IMR-90 (cell line): ENCODE measurements at places on chromosomes 11 and 22. TPM values are rescaled to one million over a fixed set of nuclear protein-coding genes. Genes with fewer than 3 reads are reported as not detected.
A peak's percentile ranks its signal among the peaks of the same experiment; 100 is the strongest.

DNA sequence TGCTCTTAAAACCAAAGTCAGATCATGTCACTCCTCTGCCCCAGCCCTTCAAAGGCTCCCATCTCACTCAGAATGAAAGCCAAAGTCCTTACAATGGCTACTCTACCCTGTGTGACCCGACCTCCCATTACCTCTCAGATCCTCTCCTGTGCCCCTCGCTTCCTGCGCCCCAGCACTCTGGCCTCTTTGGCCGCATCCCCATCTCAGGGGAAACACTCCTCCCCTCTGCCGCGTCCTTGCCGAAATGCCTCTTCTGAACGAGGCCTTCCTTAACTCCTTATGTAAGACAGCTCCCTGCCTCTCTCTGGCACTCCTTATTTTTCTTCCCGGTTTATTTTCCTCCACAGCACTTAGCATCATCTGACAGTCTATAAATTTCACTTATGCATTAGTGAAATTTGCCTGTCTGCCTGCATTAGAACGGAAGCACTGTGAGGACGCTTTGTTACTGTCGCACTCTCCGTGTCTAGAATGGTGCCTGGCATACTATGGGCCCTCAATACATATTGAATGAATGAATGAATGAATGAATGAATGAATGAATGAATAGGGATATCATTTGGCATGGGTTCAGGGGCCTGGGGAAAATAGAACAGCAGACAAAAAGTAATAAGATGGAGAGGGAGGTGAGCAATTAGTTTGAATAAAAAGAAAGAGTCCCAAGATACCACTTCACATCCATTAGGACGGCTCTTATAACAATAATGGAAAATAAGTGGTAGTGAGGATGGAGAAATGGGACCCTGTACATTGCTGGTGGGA lies 137.8 kb downstream of the CEP164 start:
- DNase-seq: no peak

MRGPRF gene
- polyA plus RNA-seq: 27.3 and 28.8 TPM in 2 replicates

DNA sequence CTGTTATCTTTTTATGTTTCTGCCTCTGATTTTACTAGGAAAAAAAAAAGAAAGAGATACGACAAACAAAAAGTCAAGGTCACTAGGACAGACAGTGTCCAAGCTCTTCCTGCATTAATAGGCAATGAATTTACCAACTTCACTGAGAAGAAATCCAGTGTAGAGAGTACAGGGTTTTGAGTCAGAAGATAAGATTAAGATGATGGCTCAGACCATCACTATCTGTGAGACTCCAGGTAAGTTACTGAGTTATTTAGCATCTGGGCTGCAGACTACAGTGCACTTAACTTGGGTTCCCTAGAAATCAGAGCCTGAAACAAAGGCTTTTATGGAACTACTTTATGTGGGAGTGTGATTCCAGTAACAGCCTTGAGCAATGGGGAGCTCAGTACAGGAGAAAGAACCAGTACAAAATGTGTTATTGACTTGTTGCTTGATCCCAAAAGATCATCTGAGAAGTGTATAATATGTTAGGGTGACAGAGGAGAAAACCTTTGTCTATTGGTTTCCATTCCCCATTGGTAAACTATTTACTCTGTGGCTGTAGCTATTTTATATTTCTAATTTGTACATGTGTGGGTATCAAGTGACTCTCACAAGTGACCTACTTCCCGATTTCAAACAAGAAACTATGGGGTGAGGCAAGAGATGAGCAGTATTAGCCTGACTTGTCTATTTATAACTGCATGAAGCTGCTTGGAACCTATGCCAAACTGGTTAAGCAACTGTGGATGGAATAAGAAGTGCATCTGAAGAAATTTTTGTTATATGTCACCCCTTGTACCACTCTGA lies 395.8 kb downstream of the RAB38 start:
- DNase-seq: no peak

DNA sequence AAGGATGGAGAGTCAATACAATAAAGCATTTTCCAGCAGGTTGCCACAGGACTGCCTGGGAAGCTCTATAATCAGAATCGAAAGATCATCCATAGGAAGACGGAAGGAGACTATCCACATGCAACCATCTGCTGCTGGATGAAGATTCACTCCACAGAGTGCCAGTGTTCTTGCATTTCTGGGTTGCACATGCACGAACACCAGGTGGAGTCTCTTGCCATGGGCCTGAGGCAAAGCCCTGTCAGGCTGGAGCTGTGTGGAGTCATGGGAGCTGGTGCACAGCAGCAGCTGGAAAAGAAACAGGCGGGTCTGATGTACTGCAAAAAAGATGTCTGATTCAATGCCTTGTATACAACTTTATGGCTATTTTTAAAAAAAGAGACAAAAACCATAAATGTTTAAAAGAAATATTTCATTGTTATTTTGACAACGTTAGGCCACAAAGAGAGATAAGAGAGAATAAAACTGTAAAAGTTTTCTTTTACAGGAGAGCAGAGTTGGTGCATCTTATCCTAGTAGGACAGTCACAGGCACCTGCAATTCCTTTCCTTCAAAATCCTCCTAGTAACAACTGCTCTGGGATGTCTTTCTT lies 12.9 kb upstream of the FAT3 start:
- DNase-seq: peak; percentile 33

DNA sequence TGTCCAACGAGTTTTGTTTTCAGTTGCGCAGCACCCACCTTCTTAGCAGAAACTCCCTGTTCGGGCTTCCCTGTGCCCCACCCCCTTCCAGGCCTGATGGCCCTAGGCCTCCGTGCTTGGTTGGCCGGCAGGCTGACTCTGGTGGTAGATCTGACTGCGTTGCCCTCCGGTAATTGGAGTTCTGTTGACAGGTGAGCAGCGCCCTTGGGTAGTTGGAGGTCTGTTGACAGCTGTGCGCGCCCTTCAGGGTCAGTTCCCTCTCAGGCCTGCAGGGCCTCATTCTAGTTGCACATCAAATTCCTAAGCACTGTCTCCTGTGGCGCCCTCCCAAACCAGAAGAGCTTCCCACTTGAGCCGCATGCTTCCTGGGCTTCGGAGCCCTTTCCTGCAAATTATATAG lies 776 bp downstream of the DGCR6 start:
- DNase-seq: no peak

- no peak for DNase-seq
Measured at GRCh38 chr11:13105237-13105844, 96.2 kb downstream of the RASSF10 start.

DNA sequence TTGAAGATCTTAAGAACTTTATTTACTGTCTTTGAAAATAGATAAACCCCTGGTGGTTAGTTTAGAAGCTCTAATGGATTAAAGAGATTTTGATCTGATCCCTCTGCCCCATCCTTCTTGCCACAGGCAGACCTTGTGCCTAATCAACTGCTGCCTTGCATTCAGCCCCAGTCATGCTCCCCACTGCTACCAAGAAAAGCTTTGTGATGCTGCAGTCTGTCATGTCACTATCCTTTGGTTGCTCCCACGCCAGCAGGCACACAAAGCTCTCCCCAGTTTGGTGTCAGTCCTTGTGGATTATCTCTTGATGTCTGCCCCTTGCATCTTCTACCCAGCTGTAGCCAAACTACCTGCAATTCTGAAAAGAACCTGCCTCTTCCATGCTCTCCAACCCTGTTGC lies 112.2 kb downstream of the MTNR1B start:
- DNase-seq: no peak

- DNase-seq: peak; percentile 46
Measured at GRCh38 chr22:43273902-43274484, 69.2 kb downstream of the SCUBE1 start.

GRCh38 chr11:100639140-100639539 lies 47.9 kb upstream of the ARHGAP42 start:
- peak; percentile 83 for DNase-seq

- DNase-seq: no peak
Measured at GRCh38 chr22:47781024-47781423, 1018.6 kb downstream of the TBC1D22A start.

KRTAP5-2 gene
- polyA plus RNA-seq: not detected in 2 replicates

DNA sequence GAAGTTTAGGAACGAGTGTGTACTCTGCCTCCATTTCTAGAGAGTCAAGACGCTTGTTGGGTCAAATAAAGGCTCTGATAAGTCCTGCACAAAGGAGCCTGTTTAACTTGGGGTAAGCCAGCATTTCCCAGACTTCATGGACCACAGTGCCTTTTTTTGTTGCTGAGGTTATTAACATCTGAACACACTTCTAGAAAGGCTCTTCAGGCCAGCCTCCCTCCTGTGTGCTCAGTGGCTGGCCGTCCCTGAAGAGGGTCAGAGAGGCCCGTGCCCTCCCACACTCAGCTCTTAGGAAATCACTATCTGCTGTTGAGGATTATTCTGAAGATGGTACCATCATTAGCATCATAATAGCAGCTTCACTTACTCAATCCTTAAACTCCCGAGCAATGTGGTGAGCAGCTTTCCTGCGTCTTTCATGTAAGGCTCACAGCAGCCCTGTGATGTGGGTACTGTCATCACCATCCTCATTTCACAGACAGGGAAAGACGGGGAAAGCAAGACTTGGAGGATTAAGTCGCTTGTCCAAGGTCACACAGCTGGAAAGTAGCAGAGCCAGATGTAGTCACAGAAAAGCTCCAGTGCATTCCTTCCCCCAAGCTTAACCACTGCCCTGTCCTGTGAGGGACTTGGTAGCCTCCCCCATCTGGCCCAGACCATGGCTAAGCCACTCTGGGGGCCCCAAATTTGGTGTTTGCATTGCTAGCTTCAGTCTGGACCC lies 71.3 kb downstream of the TSPAN18 start:
- DNase-seq: peak; percentile 15

DNA sequence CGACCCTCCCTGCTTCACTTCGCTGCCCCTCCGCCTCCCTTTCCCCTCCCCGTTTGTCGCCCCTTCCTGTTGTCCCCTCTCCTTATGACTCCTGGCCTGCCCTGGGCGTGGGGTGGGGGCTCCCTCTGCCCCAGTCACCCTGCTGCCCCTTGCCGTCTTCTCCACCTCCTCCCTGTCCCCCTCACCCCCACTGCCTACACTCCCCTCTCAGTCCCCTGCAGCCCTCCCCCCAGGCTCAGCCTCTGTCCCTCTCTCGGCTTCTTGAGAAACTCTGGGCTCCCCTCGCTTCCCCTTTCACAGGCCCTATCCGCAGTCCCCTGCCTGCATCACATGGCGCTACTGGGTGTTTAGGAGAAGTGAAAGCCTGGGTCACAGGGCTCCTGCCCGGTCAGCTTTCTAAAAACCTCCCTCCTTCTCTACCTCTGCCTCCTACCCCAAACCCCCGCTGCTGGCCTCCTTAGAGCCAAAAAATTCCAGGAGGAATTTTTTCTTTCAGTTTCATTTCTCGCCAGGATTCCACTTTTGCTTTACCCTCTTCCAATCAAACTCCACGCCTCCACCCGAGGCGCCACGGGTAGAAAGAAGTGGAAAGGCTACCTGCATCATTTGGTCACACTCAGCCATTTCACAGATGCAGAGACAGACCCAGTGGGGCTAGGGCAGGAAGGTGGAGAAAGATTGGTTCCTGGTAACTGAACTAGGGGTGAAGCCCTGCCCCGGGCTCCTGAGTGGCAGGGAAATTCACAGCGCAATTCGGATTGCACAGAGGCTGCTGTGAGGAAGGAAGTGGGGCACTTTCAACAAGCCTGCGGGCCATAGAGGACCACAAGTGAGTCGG lies at the start of gene SLC15A3:
Gene SLC15A3, minus strand, starts transcription at position 273 of the 838 bp plus-strand sequence. CDS start 625 bp downstream, outside the sequence.
- DNase-seq: peak; percentile 27

DDX25 gene
- not detected in 2 replicates for polyA plus RNA-seq

DNA sequence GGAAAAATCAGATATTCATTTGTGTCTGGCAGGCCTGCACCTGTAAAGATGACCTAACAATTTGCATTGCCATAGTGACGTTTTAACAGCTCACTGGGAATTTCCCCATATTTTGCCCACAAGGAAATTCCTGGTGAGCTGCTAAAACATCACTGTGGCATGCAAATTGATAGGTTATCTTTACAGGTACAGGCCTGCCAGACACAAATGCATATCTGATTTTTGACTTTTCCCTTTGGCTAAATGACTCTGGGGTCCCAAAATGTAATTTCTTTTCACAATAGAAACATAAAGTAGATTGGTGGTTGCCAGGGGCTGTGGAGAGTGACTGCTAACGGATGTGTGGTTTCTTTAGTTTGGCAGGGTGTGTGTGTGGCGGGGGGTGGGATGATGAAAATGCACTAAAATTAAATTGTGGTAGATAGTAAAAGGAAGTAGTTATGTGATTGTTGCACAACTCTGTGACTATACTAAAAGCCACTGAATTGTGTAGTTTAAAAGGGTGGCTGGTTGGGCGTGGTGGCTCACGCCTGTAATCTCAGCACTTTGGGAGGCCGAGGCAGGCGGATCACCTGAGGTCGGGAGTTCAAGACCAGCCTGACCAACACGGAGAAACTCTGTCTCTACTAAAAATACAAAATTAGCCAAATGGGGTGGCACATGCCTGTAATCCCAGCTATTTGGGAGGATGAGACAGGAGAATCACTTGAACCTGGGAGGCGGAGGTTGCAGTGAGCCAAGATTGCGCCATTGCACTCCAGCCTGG lies 18.5 kb upstream of the FEZ1 start:
- peak; percentile 46 for DNase-seq

DNA sequence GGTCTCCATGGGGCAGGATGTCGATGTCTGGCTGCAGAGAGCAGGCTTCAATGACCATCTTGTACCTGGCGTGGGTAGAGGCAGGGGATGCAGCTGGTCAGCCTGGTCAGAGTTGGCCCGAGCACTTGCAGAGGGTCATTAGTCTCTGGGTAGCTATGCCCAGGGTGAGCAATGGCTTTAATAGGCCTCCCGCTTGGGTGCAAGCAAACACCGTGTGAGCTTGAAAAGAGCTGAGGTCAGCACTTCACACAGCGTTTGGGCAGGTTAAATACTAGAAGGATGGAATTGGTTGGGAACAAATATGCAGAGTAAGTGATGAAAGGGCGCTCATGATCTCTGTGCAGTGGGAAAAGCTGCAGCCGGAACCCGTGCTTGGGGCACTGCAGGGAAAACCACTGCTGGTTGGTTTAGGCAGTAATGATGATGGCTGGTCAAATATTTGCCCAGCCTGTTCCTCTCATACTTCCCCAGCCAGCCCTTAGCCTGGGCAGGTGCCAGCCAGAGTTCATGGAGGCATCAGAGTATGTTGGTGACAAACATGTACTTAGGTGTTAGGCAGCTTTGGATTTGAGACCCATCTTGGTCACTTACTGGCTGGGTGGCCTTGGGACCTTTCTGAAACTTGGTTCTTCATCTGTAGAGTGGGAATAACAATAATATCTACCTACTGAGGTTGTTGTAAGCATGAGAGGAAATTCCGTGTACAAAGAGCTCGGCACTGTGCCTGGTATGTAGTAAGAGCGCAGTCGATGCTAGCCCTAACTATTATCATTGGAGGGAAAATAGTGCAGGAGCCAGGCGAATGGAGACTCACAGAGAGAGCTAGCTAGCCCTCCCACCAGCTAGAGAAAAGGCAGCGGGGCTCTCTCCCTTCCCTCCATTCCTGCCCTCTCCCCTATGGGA lies 25.2 kb upstream of the KCNJ11 start:
- DNase-seq: no peak

PKP3 gene
- polyA plus RNA-seq: 1.5 and 2.6 TPM in 2 replicates

DNA sequence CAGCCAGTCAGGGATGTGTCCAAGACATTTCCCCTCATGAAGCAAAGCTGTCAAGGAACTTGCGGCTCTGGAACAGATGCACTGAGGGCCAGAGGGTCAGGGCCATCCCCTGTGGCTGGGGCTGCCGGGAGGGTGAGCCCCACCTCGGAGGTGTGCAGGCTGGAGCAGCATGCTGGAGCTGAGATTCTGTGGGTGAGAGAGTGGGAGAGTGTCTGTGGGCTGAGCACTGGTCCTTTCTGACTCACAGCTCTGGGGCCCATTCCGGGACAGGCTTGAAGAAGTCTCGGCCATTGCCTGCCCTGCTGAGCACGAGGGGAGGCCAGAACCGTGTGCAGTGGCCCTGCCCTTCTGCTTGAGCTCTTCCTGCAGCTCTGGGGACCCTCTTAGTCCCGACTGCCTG lies 2.1 kb downstream of the OMP start:
- DNase-seq: peak; percentile 49
